ENCODE measurements at places on chromosomes 6 and 20.
A peak's percentile ranks its signal among the peaks of the same experiment; 100 is the strongest.

DNA sequence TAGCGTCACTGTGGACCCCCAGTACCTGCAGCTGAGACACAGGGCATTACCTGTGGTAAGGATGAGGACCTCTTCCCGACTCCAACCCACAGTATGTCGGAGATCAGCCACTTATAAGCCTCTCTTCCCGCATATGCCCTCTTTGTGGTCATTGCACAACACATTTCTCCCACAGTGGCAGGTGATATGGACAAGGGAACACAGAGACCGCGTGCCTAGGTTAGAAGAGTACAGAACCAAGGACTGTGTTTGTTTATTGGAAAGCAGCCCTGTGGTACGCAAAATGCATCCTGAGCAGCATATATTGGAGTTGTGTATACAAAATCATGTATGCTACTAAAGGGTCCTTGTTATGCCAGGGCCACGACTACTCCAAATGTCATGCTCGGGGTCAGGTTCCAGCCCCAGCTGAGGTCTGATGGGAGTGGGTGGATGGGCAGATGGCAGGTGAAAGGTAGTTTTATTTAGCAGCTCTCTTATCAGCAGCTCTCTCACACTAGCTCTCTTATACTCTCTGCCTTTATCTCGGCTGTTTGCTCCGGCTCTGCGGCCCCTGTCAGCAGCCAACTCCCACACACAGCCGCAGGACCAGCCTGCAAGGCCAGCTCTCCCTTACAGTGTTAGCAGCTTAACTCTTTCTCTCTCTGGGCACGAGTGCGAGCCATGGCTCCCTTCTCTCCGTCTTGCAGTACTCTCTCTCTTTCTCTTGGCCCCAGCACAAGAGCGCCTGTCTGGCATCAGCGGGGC, 569.0 kb downstream of the KIF16B start:
- no peak for DNase-seq

DNA sequence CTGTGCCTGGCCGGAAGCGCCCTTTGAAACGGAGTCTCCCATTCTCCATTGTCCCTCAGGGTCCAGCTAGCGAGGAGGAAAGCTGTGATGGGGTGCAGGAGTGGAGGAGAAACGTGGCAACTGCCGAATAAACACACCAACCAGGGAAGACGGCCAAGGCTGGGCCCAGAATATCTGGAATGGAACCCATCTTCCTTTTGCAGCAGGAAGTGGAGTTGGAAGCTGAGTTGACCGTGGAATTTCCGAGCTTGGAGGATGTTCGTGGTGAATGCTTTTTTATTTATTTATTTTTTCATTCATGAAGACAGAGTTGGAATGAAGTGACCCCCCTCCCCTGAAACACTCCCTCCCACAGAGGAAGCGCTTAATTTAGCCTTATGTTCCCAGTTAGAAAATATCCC, 105.6 kb upstream of the RNF24 start:
- no peak for DNase-seq

GRCh38 chr6:101401171-101401570, 7.7 kb downstream of the GRIK2 start:
- no peak for DNase-seq

DNA sequence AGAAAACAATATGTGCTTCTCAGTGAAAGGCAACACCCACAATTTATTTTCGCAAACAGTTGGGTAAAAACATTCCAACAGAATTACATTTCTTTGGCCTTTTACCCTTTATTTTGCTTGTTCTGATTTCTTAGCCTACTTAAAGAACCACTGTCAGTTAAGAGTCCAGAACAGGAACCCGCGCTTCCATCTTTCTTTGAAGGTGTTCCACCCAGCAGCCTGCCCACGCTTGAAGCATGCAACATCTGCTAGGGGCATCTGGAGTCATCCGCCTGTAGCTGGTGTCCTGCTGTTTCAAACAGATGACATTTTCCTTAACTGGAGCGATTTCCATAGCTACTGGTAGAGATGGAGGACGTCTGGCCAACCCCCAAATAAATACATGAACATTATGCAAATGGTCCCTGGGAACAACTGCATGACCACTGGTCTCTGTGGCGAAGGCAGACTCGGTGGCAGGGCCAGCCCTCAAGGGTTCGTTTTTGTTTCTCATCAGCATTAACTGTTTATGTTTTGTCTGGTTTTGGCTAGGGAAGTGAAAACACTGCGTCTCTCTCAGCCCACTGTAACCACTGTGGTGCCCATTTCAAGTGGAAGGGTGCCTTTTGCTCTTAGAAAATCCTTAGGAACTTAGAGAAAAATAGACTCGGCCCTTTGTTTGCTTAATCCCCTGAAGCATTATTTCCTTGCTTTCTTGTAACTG, 51.6 kb downstream of the LAMA4 start:
- no peak for DNase-seq

DNA sequence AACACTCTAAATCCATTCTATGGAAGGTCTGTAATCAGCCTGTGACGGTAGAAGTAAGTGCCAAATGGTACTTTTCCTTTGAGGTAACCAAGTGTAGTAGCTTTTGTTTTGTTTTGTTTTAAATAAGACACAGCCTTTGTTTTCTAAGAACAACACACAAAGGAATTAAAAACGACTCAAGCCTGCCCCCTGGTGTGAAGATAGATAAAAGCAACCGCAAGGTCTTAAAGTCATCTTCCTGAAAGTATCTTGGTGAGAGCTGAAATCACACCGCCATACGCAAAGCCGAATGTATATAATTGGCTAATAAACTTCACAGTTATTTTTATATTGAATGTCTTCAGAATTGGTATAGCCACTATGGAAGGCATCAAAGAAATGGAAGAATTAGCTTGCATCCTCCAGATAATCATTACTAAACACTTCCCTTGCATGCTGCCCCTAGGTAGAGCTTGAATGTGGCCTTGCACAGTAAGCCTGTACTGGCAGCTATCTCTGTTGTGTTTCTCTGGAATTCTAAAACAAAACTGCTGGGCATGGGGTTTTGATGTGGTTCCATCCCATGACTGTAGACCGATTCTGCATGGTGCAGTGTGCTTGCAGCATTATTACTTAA, 95.6 kb downstream of the LAMP5 start:
- DNase-seq: peak; percentile 46

GRCh38 chr6:50826803-50827202, 8.1 kb downstream of the TFAP2B start:
- DNase-seq: no peak

GRCh38 chr20:41714030-41714429, 95.9 kb upstream of the CHD6 start:
- DNase-seq: no peak

- no peak for DNase-seq
These were observed 247.0 kb upstream of the ECI2 start for GRCh38 chr6:4382362-4382853.

DNA sequence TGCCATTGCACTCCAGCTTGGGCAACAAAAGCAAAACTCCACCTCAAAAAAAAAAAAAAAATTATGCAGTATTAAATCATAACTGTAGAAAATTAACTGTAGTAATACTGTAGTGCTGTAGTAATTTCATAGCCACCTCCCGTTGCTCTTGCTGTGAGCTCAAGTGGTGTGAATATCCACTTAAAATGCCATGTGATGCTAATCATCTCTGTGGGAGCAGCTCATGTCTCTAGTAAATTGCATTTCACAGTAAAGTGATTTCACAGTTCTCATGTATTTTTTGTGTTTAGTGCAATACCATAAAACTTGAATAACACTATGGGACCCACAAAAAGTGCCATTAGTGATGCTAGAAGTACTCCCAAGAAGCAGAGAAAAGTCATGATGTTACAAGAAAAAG, 14.4 kb upstream of the FAM217A start:
- DNase-seq: no peak

GRCh38 chr6:44645276-44645675, 257.8 kb downstream of the CDC5L start:
- no peak for DNase-seq

- no peak for DNase-seq
These were observed 4.0 kb upstream of the ADGRF5 start for GRCh38 chr6:46925563-46926253.

GRCh38 chr6:35602133-35602946, 86.4 kb downstream of the FKBP5 start:
- peak; percentile 21 for DNase-seq

GRCh38 chr6:38760097-38760496, 45.0 kb downstream of the DNAH8 start:
- DNase-seq: no peak

GRCh38 chr6:53983301-53983700, 127.9 kb upstream of the MLIP start:
- no peak for DNase-seq

DNA sequence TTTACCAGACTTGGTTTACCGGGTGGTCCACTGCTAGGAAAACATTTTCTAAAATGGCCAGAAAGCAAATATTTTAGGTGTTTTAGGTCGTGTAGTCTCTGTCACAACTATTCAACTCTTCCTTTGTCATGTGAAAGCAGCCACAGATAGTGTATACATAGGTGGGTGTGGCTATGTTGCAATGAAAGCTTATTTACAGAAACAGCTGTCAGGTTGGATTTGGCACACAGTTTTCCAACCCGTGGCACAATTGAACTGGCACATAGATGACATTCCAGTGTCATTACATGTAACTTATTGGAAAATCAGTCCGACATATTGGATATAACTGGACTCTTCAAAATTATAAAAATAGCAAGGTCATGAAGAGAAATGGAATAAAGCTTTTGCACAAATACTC, 68.9 kb upstream of the KCNQ5 start:
- no peak for DNase-seq

- DNase-seq: no peak
These were observed 328.6 kb upstream of the SYNCRIP start for GRCh38 chr6:85971238-85971637.

- DNase-seq: no peak
These were observed 25.5 kb upstream of the NOL4L start for GRCh38 chr20:32610472-32611218.

- DNase-seq: no peak
These were observed 947 bp downstream of the POFUT1 start for GRCh38 chr20:32208499-32209154.

DNA sequence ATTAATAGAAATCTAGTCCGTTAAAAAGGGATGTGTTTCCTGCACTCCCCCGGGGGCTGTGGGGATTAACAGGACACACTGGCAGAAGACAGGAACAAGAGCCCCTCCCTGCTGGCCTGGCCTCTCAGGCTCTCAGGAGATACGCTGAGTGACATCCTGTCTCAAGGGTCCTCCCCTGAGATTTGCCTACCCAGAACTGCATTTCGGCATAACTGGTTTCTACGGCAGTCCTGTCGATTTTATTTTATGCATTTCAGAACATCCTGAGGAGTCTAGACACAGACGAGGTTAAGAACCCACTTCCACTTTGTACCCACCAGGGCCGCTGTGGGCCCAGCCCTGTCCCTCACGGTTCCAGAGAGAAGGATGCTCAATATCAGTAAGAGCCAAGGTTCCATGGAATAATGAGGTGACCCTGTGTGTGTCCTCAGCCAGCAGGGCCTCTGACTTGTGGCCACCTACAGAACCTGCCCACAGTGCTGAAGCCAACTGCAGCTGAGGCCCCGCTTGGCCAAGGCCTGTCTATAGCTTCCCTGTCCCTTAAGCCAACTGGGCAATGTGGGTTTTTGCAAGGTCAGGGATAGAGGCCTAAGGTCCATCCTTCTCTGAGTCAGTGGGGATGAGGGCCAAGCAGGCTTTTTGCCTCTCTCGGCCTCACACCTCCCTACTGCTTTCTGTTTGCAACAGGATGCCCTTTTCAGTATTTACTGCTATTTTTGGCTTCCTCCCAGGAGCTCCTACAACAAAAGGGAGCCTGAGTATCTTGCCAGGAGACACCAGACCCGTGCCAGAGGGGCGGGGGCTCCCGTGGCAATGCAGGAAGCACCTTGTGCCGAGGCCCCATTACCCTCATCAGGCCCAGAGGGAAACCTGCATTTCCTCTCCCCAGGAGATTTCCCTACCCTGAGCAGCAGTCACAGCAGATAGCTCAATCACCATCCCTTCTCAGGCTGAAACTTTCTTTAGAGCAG, 14.7 kb downstream of the UQCC2 start:
- peak; percentile 41 for DNase-seq

DNA sequence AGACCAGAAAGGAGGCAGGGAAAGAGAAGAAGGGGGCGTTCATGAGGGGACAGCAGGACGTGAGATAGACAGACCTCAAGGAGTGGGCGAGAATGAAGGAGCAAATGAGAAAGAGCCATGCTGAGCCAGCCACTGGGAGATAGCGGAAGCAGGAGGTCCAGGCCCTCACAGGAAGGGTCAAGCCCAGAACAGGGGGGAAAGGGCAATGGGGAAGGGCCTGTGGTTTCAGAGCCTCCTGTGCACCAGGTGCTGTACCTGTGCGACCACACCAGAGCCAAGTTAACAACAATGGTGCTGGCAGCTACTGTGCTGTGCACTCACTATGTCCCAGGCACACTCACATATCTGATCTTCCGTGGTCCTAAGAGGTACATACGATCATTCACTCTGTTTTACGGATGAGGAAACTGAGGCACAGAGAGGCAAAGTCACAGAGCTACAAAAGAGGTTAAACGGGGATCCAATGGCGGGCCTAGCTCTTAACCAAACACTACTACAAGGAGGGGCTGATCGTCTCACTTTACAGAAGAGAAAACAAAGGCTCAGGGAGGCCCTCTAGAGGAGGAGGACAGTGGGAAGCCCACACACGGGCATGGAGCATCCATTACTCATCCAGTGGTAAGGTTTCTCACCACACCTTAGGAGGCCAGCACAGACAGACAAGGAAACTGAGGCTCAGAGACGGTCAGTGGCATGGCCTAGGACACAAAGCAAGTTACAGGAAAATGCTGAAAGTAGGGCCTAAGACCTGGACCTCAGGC, 129.1 kb downstream of the PREX1 start:
- no peak for DNase-seq

DNA sequence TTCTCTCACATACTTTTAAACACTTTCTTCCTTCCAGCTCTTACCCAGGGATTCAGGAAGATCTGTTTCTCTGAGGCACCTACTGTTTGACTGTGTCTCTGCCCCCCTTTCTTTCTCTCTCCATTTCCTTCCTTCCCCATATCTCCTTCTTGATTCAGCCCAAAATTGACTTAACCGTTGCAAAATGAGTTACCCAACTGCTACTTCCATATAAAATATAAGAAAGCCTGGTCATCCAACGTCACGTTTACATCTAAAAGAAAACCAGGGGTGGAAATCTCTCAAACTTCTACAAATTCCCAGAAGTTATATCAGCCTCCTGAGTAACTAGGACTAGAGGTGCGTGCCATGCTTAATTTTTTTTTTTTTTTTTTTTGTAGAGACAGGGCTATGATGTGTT, 95.2 kb upstream of the INSM1 start:
- no peak for DNase-seq

GRCh38 chr20:62787866-62788265, 8.4 kb upstream of the MRGBP start:
- DNase-seq: no peak
